ENCODE measurements at places on chromosomes 2 and 18.

DNA sequence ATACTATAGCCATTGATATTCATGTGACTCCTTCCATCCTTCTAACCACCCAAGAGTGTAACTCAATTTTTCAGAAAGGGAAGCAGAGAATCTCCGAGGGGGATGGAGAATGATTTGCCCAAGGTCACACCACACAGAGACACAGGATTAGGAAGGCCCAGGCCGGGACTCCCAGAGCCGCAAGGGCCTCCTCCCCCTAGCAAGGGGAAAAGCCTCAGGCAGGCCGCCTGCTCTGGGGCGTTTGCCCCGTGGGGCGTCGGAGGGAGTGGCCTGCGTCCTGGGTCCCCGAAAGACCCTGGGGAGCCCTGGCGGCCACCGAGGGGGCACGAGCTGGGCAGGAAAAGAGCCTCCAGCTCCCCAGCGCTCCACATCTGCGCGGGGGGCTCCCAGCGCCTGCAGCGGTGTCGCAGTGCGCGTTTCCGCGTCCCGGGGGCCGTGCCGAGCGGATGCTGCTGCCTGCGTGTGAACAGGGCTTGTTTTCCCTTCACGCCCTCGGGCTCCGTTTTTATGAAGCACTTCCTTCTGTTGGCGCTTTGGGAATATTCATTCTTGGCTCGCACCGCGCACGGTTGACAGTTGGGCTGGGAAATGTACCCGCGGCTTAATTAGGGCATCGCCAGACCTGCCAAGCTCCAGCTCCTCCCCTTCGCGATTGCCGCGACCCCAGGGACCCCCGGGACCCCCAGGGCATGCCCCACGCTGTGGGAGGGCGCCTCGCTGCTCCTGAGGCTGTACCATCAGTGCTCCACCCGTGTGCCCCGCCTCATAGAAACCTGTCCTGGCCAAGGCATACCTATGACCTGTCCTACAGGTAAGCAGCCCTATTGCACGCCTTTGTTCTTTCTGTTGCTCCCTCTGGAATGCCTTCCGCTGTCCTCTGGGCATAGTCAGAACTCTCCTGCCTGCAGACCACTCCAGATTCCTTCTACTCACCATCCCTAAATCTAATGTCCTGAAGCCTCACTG is 158.9 kb upstream of the GLI2 start:
- no peak for DNase-seq

DNA sequence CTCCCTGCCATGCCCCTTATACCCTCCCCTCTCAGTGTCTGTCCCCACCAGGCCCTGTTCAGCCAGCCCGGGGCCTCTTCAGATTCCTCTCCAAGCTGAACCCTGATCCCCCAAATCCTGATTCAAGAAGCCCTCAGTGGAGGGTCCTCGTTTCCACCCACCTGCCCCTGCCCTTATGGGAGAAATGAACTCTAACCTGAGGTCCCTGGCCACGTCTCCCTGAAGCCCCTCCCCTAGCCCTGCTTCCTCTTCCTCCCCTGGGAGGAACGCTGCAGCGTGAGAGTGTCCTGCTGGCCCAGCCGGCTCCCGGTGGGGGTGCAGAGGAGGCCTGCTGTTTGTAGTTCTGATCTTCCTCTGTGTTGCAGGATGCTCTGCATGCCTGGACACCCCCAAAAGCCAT is 56.7 kb upstream of the GLI2 start:
- DNase-seq = no peak

DNA sequence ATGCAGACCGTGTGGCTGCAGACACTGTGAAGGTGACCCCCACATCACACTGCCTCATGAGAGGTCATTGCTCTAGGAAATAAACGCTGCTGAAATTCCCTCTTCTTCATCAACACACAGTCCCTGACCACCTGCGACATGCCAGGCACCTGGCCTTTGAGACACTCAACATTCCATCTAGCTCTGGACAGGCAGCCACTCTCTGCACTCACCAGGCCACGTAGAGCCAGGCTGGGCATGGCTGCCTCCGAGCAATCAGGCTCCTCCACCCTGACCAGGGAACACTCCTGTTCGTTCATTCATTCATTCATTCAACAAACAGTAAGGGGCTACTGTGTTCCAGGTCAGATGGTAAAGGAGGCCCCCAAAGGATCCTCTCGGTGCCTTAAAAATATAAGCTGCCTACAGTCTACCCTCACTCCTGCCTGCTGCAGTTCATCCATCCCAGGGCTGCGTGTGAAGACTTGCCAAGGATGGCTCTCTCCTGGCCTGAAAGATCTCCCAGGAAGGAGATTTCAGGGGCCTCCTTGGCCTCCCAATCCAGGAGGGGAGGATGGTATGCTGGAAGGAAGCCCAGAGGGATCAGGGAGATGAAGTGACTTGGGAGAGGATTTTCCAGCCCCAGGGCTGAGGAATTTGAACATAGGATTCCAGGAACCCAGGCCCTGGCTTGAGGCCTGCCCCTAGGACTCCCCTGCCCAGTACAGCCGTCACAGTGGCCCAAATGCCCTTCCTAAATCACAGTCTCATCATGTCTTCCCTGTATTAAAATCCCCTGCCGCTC is 66.7 kb downstream of the TNS1 start:
- DNase-seq = no peak

GRCh38 chr2:23940718-23941620 is 706 bp downstream of the UBXN2A start:
- no peak for DNase-seq

- DNase-seq = no peak
These were observed 27.1 kb upstream of the FZD5 start for GRCh38 chr2:207796585-207797350.

DNA sequence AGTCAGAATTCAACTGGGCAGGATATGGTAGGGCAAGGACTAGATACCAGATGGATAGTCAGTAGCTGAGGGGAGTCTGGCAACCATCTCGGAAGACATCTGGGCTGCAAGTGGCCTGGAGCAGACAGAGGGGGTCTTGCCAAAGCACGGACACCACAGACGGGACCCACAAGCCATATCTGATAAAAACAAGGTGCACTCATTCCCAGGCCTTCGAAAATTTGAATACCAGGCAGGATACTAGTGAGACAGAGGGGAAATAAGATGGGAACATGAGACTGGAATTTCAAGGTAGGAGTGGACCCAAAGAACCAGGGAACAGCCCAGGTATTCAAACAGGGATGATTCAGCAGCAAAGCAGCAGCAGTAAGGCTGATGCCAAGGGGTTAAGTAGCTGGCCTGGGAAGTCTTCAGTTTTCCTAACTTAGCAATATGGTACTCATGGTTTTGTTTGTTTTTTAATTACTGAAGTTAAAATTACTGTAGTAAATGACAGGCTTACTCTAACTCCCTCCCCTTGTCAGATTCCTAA is 144.9 kb upstream of the NCKAP5 start:
- DNase-seq = no peak

- DNase-seq = no peak
These were observed 158.9 kb downstream of the TWIST2 start for GRCh38 chr2:239006622-239007285.

GRCh38 chr2:239161711-239162140 is 239.1 kb downstream of the HDAC4 start:
- DNase-seq = no peak

GRCh38 chr2:33129263-33130053 is 182.7 kb downstream of the LTBP1 start:
- no peak for DNase-seq

DNA sequence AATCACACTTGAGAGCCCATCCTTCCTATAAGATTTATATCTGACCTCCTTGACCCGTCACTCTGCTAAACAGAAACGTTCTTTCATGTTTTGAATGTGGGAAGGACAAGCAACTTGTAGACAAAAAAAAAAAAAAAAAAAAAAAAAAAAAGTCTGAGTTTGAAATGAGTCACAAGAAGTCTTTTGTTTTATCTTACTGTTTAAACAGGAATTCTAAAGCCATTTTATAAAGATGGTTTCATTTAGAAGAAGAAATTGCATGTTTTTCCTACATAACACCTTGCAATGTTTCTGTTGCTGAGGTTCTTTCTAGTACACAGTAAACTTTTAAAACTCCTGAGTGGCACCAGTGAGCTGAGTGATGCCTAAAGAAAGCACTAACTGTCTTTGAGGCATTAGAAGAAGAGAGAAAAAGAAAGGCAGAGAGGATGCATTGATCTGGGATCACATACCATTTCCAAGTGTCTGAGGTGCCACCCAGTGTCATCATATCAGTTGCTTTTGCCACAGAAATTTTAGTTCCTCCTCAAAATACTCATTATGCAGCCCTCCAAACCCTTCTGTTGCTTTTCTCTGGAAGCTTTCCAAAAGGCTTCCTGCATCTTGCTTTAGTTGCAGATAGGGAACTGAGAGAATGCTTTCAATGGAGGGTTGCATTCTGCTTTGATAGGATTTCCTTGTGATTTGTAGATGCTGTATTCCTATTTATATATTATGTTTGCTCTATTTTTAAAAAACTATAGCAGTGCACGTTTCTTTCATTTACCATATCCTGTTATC is 69.1 kb downstream of the ACVR2A start:
- no peak for DNase-seq

DNA sequence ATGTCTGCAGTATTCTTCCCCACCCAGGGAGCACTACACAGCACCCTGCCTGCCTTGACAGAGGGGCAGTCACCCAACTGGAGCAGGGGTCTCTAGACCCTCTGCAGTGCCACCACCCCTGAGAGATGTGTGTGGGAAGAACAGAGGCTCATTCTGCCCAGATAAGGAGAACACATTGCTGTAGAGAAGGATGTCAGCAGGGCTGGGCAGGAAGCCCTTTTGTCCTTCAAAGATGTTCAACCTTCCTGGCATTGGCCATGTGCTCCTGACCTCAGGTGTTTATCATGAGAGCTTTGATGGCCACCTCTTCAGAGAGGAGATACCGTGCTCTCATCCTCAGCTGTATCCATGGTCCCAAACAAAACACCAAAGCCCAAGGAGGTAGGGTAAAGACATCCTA is 4.6 kb upstream of the TEX51 start:
- no peak for DNase-seq

DNA sequence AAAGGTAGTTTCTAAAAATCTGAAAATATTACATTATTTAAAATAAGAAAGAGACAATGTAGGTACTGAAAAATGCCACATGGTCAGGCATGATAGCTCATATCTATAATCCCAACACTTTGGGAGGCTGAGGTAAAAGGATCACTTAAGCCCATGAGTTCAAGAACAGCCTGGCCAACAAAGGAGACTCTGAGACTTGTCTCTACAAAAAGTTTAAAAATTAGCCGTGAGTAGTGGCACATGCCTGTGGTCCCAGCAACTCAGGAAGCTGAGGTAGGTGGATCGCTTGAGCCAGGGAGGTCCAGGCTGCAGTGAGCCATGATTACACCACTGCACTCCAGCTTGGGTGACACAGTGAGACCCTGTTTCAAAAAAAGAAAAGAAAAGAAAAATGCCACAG is 21.8 kb downstream of the ATAD2B start:
- no peak for DNase-seq

DNA sequence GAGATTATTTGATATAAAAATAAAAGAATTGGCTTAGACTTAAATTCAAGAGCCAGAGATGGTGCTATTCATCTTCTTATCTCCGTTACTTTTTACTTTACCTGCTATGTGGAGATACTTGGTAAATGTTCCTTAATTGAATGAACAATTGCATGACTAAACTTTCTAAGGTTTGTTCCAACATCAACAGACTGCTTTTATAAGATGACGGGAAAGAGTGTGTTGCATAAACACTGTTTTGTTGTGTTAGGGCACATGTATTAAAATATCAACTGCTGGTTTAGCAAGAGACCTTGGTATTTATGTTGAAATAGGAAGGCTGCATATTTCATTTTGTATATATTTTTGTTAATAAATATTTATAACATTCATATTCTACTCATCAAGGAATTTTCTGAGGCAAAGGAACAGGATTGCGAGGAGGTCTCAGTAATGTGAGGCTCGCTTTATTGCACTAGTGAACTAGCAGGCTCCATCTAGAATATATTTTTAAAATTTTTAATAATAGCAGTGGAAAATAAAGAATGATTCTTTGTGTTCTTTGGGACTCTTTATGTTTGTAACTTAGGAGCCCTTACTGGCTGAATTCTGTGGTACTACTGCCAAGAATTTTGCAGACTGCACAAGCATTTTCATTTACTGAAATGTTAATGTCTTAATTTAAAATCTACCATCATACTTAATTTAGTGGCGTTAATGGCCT is 10.7 kb upstream of the NFE2L2 start:
- no peak for DNase-seq

DNA sequence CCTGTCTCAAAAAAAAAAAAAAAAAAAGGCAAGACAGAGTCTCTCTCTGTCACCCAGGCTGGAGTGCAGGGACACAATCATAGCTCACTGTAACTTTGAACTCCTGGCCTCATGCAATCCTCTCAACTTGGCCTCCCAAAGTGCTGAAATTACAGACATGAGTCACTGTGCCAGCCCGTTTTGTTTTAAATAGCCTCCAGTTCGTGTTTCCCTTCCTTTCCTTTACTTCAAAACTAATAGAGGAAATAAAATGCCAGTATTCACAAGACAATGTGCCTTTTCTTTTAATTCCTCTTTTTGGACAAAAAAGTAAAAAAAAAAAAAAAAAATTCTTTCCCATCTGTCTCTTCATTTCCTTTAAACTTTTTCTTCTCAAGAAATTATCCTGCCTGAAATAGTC is 54.5 kb upstream of the ACMSD start:
- DNase-seq = no peak

- DNase-seq = no peak
These were observed 57.8 kb downstream of the TWIST2 start for GRCh38 chr2:238905644-238906043.

- no peak for DNase-seq
These were observed 7.0 kb downstream of the SLC14A1 start for GRCh38 chr18:45730832-45731575.

DNA sequence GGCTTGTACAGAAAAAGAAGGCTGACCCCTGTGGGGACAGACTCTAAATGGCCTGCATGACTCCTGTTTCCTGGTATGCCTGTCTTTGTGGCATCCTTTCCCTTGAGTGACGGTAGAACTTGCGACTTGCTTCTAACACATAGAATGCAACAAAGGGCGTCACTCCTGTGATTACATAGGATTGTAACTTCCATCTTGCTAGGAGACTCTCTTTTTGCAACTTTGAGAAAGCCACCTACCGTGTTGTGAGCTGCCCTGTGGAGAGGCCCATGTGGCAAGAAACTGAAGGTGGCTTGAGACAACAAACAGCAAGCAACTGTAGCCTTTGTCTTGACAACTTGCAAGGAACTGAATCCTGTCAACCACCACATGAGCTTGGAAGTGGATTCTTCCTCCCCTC is 46.5 kb downstream of the THNSL2 start:
- DNase-seq = no peak

Measured in stimulated activated CD4-positive, alpha-beta T cell treated with anti-CD3 and anti-CD28 coated beads, Interleukin-2, amount 100 ng/mL, for 48 hours (primary cell).